ENCODE measurements at places on chromosomes 16 and 17.
A peak's percentile ranks its signal among the peaks of the same experiment; 100 is the strongest.

DNA sequence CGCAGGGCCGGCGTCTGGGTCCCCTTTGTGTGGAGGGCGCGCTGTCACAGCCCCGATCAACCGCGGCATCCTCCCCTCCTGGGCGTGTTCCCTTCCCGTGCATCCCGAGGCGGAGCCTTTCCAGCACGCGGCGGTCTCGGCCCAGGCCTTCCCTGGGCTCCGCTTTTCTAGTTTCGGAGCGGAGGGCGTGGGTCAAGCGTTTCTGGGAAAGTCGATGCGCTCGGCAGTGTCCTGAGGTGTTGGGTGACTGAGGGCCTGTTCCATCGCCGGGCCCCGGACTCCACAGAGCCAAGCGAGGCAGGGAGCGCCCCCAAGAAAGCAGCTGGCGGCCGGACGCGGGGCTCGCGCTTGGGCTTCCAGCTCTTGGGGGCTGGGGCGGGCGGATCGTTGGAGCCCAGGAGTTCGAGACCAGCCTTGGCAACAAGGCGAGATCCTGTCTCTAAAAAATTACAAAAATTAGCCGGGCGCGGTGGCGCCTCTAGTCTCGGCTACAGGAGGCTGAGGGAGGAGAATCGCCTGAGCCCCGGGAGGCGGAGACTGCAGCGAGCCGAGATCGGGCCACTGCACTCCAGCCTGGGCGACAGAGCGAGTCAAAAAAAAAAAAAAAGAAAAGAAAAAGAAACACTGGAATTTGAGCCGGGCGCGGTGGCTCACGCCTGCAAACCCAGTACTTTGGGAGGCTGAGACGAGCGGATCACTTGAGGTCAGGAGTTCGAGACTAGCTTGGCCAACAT lies 806 bp downstream of the IFT140 start:
- peak; percentile 48 for DNase-seq

DNA sequence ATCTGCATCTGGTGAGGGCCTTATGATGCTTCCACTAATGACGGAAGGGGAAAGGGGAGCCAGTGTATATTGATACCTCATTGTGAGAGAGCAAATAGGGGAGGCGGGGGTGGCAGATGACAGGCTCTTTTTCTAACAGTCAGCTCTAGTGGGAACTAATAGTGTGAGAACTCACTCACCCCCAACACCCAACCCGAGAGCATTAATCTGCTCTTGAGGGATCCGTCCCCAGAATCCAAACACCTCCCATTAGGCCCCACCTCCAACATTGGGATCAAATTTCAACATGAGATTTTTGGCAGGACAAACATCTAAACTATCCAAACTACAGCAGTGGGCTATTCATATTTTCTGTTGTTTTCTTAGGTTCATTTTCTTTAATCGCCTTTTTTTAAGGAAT lies 54.4 kb downstream of the BPTF start:
- DNase-seq: no peak

- no peak for DNase-seq
These were observed 103.3 kb downstream of the TMEM114 start for GRCh38 chr16:8486985-8487384.

GRCh38 chr16:21001262-21001661 lies 100.7 kb downstream of the LYRM1 start:
- peak; percentile 51 for DNase-seq

- DNase-seq: no peak
These were observed 33.0 kb downstream of the C16orf95 start for GRCh38 chr16:87284183-87284582.

- DNase-seq: no peak
These were observed 93.9 kb downstream of the GSG1L start for GRCh38 chr16:27969574-27969973.

GRCh38 chr16:22355487-22355908 lies 18.9 kb downstream of the CDR2 start:
- no peak for DNase-seq

- no peak for DNase-seq
These were observed 15.0 kb downstream of the NACA2 start for GRCh38 chr17:61575983-61576382.

DNA sequence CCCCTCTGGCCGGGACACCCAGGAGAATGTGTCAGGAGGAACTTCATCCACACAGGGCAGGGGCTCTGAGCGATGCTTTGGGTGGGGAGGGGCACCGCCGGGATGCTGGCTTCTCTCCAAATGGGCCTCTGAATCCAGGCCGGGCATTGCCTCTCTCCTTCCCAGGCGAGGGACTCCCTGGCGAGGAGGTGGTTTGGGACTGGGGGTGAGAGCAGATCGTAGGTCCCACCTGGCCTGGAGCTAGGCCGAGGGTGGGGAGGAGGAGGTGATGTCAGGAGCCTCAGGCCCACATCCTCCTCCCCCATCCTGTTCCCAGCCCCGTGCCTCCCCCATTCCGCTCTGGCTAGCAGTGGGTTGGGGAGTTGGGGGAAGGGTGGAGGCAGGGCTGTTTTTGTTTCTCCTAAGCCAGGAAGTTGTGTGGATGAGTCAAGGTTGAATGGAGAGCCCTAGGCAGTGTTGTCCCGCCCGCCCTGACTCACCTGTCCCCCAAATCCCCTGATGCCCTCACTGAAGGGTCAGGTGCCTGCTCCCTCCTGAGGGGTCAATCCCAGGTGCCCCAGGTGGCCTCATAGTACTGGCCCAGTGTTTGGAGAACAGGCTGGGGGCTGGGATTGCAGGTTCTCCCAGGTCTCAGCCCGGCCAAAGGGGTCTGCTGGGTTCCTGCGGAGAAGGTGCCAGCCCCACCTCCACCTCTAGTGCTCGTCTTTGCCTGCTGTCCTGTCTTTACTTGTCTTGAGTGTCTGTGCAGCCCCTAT lies 2.8 kb downstream of the GRB7 start:
- no peak for DNase-seq

- DNase-seq: no peak
These were observed 26.7 kb downstream of the PLD6 start for GRCh38 chr17:17179371-17179827.

GRCh38 chr17:19549746-19550623 lies 16.3 kb downstream of the SLC47A1 start:
- DNase-seq: no peak

GRCh38 chr17:77203436-77203835 lies 62.7 kb downstream of the SEC14L1 start:
- no peak for DNase-seq

GRCh38 chr17:70901870-70902269 lies 732.5 kb downstream of the KCNJ2 start:
- DNase-seq: no peak

DNA sequence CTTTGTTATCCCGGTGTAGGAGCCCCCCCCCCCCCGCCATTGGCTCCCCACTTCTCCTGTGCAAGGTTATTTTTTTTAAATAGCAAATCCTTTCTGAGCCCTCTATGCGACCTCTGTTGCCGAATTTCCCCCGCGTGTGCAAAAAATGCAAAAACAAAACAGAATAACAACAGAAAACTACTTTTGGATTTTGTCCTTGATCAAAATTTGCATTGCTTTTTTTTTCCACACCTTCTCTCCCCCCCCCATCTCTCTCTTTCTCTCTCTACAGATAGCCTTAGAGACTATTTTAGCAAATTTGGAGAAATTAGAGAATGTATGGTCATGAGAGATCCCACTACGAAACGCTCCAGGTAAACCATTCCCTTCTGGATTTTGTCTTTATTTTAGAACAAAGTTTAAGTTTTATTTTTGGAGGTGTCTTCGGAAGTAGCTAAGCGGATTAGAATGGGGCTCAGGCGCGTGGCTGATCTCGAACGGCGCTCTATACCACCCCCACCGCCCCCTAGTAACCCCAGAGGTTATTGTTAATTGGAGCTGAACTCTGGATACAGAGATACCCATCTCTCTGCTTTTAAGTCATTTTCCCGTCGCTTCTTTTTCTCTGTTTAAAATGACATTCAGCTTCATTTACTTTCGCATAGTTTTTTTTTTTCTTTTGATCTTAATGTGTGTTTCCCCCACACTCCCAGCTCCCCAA lies 1.0 kb downstream of the MSI2 start:
- DNase-seq: peak; percentile 39

DNA sequence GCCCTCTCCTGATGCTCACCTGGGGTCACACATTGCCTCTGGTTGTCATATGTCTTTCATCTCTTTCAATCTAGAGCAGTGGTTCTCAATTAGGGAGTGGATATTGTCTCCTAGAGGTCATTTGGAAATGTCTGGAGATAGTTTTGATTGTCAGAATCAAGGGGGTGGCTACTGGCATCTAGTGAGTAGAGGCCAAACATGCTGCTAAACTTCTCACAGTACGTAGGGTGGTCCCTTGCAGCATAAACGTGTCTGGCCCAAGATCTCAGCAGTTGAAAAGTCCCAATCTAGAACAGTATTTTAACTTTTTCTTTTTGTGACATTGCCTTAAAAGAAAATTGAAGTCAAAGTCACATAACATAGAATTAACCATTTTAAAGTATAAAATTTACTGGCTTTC lies 30.5 kb upstream of the SLC5A10 start:
- no peak for DNase-seq

DNA sequence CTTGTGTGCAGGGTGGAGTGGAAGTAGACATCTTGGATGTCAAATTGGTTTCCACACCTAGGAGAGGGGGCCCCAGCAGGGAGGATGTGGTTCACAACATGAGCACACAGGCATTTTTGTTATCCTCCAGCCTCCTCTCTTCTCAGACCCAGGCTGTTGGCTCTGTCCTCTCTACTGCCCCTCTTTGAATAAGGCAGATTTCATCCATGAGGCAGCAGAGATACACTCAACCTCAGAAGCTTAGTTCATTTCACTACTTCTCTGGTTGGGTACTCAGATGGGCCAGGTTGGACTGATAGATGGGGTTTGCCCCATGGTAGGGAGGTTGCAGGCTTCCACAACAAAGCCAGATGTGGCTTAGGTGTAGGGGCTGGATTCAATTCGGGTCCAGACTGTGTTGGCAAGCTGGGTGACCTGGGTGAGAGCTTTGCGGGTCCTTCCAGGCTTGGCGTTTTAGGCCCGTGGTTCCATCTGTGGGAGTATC lies 22.2 kb upstream of the NFATC3 start:
- DNase-seq: no peak

- DNase-seq: no peak
These were observed 388.3 kb downstream of the CA10 start for GRCh38 chr17:51770027-51770759.

GRCh38 chr16:89709166-89709565 lies 7.7 kb upstream of the SPATA2L start:
- DNase-seq: no peak

GRCh38 chr17:52271781-52272180 lies 113.3 kb upstream of the CA10 start:
- DNase-seq: no peak

DNA sequence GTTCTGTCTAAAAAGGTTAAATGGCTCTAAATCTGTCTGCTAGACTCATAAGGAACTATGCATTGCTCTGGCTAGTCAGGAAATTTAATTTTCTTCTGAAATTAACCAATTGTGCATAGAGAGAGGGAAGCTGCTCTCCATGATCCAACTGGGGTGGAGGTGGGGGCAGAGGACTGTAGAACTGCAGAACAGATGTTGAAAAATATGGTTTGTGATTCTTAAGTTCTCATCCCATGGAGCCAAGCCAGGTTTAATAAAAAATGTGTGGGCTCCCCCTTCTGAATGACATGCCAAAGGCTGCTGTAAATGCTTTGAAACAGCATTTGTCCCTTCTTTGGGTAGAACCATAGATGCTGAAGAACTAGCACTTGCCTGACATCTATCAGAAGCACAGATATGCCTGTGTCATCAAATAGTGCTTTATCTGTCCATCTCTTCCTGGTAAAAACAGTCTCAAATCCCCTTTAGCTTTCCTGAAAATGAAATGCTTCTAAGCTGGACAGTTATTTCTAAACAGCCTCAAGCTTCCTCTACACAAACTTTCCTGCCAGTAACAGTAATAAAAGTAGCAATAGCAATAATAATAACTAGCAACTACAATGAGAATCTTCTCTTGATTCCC lies 221.4 kb downstream of the CDH8 start:
- no peak for DNase-seq

GRCh38 chr17:55648086-55648485 lies 74.6 kb downstream of the TMEM100 start:
- DNase-seq: no peak

- DNase-seq: no peak
These were observed 59.0 kb upstream of the TRAP1 start for GRCh38 chr16:3776316-3776715.
